Caco-2 (cell line): ENCODE measurements at places on chromosomes 5 and 9. TPM values are rescaled to one million over a fixed set of nuclear protein-coding genes. Genes with fewer than 3 reads are reported as not detected.

DNA sequence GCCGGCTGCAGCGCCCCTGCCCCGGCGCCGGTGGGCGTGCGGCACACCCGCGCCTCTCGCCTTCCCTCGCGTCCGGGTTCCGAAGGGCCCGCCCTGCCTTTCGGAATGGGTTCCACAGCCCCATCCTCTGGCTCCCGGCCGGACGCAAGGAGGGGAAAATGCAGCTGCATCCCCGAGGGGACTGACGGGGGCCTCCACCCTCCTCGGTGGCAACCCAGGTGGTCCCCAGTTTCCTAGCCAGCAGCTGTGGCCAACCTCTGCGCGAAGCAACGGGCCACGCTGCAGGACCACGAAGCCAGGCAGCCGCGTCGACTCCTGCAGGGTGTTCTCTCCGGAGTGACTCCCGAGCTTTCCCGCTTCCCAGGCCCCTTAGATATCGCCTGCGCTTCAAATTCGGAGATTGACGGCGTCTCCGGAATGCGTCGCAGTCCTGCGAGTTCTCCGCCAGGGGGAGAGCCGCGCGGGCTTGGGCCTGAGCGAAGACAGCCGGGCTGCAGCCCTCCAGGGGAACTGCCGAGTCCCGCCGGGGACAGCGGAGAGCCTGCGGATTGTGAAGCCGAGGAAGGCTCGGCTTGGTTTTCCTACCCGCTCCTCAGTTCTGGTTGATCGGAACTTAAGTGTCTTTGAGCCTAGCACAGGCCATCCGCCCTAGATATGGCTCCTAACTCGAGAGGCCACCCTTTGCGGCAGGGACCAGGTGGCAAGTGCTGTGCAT, 582 bp upstream of the APBA1 start:
- peak; percentile 60 for DNase-seq
- no peaks in the 10 kb centered on the region for H3K27me3 ChIP-seq
- no peaks in the 10 kb centered on the region for H3K4me1 ChIP-seq
- H3K36me3 ChIP-seq: no peaks in the 10 kb centered on the region

DNA sequence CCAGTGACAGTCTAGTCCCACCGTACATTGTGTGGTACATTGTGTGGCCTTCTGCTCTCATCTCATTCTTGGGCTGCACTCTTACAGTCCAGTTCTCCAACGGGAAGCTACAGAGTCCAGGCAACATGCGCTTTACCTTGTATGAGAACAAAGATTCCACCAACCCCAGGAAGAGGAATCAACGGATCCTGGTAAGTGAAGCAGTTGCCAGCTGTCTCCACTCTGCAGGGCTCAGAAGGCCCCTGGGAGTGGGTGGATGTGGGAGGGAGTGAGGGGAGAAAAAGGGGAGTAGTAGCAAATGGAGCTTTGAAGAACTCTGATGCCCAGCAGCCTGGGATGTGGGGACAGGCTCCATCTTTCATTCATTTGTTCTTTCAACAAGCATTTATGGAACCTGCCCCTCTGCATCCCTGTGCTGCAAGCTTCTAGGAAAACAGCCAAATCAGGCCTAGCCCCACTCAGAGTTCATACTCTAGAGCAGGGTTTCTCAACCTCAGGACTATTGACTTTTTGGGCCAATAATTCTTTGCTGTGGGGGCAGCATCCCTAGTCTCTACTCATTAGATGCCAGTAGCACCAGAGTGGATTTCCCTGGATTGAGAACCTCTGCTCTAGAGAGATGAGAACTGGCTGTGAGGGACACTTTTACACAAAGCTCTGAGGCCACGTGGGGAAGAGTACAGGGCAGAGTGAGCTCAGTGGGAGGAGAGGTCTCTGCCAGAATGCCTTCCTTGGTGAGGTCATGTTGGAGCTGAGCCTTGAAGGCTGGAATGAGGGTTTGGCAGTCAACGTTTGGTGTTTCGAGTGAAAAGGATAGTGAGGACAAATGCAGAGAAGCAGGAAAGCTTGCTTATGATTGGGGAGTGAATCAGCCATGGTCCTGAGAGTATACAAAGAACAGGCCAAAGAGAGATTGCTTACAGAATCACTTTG, 1.1 kb downstream of the POLR1E start:
- 0 out of 2 replicates have a peak, but pooled peaks cover 1% of the 10 kb centered on the region for H3K36me3 ChIP-seq
- peak overlapping the region; percentile 96 for H3K4me3 ChIP-seq
- no peak for DNase-seq
- H3K27ac ChIP-seq: peak overlapping the region; percentile 89
- no peaks in the 10 kb centered on the region for H3K27me3 ChIP-seq

GRCh38 chr5:39466846-39467245, 42.1 kb upstream of the DAB2 start:
- H3K27me3 ChIP-seq: no peaks in the 10 kb centered on the region
- no peak for DNase-seq
- H3K27ac ChIP-seq: no peak overlapping the region
- no peak overlapping the region for H3K4me3 ChIP-seq

- H3K27ac ChIP-seq: no peak overlapping the region
- no peaks in the 10 kb centered on the region for H3K36me3 ChIP-seq
- DNase-seq: no peak
- H3K27me3 ChIP-seq: no peaks in the 10 kb centered on the region
These were observed 31.5 kb downstream of the VAV2 start for GRCh38 chr9:133960568-133961129.

GRCh38 chr5:55903121-55903701, 52.1 kb downstream of the IL31RA start:
- no peaks in the 10 kb centered on the region; the same call in 1 of the 2 replicates for H3K36me3 ChIP-seq
- no peaks in the 10 kb centered on the region for H3K27me3 ChIP-seq
- no peak overlapping the region for H3K4me3 ChIP-seq
- no peak for DNase-seq
- H3K4me1 ChIP-seq: peaks cover 11% of the 10 kb centered on the region
- no peak overlapping the region for H3K27ac ChIP-seq

- no peaks in the 10 kb centered on the region for H3K36me3 ChIP-seq
- H3K4me1 ChIP-seq: peaks cover 56% of the 10 kb centered on the region
- no peak for DNase-seq
- H3K27me3 ChIP-seq: no peaks in the 10 kb centered on the region
- H3K27ac ChIP-seq: peak overlapping the region; percentile 67
These were observed 84.6 kb upstream of the LIFR start for GRCh38 chr5:38641003-38641402.

- H3K27ac ChIP-seq: peak overlapping the region; percentile 78
- H3K36me3 ChIP-seq: no peaks in the 10 kb centered on the region; the same call in 1 of the 2 replicates
- no peaks in the 10 kb centered on the region for H3K27me3 ChIP-seq
- peaks cover 19% of the 10 kb centered on the region for H3K4me1 ChIP-seq
- DNase-seq: peak; percentile 41
These were observed 513 bp downstream of the FAM193B start for GRCh38 chr5:177553671-177554429.

DNA sequence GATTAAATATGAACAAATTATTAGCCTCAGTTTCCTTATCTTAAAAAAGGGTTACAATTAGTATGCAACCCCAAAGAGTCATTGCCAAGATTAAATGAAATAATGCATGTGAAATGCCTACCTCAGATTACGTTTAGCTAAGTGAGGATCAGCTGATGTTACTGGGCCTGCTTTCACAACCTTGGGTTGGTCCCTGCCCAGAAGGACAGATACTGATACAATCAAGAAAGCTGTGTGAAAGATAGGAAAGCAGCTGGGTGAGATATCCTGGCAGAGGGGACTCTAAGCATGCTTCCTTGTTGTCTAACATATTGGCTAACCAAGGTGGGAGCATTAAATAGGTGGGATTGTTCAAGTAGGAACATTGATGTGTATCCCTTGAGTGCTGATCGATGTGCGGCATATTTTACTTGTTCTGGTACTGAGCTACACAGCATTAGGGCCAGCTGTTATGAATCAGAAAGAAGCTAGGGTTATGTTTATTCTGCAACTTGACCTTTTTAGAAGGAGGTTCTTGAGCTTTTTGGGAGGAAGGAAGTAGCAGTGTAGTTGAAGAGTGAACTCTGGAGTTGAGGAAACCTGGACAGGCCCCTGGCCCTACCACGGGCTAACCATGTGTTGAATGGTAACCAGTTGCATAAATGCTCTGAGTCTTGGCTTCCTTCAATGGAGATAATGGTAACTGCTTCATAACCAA, 28.9 kb downstream of the SNX24 start:
- H3K27ac ChIP-seq: no peak overlapping the region
- no peak overlapping the region for H3K4me3 ChIP-seq
- DNase-seq: no peak
- H3K36me3 ChIP-seq: no peaks in the 10 kb centered on the region
- no peaks in the 10 kb centered on the region for H3K27me3 ChIP-seq

GRCh38 chr5:136769900-136770684, 404.7 kb upstream of the TRPC7 start:
- peaks cover 7% of the 10 kb centered on the region; the same call in 1 of the 2 replicates for H3K4me1 ChIP-seq
- H3K36me3 ChIP-seq: no peaks in the 10 kb centered on the region
- no peak overlapping the region for H3K27ac ChIP-seq
- DNase-seq: peak; percentile 78

DNA sequence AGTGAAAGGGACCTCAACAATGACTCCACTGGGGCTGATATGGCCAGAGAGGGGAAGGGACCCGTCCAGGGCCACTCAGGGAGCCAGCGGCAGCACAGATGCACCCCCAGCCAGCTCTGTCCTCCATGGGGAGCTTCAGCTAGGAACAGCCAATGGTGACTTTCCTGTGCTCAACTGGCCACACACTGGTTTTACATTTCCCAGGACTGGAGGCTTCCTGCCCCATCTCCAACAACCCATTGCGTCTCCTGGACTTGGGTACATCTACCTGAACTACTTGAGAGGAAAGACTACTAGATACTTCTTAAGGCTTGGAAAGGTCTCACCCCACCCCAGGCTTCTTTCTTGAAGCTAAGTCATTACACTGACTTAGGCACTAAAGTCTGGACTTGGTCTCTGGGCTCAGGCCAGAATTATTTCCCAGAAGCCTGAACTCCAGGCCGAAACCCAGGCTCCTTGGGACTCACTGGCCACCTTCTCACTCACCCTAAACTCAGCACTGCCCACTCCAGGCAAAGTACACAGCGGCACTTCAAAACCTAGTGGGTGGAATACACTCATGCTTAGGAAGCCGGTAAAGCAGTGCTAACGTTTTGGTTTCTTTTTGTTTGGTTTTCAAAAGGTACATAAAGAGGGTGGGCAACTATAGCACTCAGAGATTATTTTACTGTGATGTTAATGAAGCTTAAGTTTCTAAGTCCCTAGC, 1.5 kb downstream of the IGFBPL1 start:
- no peaks in the 10 kb centered on the region for H3K4me1 ChIP-seq
- no peaks in the 10 kb centered on the region for H3K27me3 ChIP-seq
- no peak overlapping the region for H3K4me3 ChIP-seq
- no peak for DNase-seq
- H3K36me3 ChIP-seq: no peaks in the 10 kb centered on the region

- no peak overlapping the region for H3K27ac ChIP-seq
- no peaks in the 10 kb centered on the region for H3K36me3 ChIP-seq
- no peak overlapping the region for H3K4me3 ChIP-seq
- no peaks in the 10 kb centered on the region for H3K4me1 ChIP-seq
- no peak for DNase-seq
- no peaks in the 10 kb centered on the region for H3K27me3 ChIP-seq
These were observed 54.3 kb downstream of the TENT4A start for GRCh38 chr5:6767481-6768063.

DNA sequence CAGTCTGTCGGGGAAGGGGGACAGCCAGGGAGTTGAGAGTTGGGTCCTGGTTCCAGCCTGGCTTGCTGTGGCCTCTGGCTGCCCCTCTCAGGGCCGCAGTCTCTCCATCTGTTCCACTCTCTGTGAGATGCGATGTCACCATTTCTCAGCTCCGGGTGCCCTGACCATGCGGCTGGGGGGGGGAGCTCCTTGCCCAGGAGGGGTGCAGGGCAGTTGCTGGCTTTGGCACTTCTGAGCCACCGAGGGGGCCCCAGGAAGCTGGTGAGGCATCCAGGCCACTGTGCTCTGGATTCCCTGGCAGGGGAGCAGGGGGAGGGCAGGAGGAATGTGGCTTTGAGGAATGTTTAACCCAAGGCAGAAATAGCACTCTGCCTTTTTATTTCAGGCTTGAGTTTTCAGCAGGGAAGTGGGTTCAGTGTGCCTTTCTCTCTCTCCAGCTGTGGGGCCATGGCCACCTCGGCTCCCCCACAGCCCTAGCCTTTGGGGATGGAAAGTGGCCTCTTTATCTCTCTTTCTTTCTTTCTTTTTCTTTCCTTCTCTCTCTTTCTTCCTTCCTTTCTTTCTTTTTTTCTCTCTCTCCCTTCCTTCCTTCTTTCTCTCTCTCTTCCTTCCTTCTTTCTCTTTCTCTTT, 11.0 kb downstream of the NCS1 start:
- H3K27me3 ChIP-seq: no peaks in the 10 kb centered on the region
- DNase-seq: peak; percentile 70
- H3K4me1 ChIP-seq: peaks cover 23% of the 10 kb centered on the region
- H3K36me3 ChIP-seq: no peaks in the 10 kb centered on the region; the same call in 1 of the 2 replicates
- peak overlapping the region; percentile 36 for H3K27ac ChIP-seq
- no peak overlapping the region for H3K4me3 ChIP-seq

- no peaks in the 10 kb centered on the region for H3K27me3 ChIP-seq
- no peaks in the 10 kb centered on the region for H3K4me1 ChIP-seq
- no peak overlapping the region for H3K27ac ChIP-seq
- no peak for DNase-seq
These were observed 71.6 kb upstream of the PCA3 start for GRCh38 chr9:76692458-76693129.

DNA sequence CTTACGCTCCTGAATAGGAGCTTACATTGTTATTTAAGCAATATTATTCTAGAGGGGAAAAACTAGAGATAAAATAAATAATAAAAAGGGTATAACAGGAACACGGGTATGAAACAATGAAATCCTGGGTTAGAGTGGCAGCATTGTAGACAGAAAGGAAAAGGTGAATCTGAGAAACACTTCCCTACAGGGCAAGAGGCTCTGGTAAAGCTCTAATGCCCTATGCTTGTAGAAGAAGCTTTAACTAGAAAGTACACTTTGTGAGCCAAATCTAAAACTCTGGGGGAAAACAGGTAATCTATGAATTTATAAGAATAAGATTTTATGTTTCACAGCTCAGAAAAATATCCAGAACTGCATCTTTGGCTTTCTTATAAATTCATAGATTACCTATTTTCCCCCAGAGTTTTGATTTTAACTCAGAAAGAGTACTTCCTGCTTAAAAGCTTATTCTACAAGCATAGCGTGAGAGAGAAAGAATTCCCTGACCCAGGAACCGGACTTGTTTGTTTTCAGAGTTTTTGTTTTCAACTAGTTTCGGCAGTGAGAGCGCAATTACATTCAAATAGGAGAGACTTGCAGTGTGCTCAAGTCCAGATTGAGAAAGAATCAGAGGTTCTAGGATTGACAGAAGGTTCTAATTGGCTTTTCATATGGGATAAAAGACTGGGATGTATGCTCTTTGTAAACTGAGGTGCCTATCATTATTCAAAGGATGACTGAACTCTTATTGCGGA, 651.0 kb upstream of the RORB start:
- H3K4me3 ChIP-seq: no peak overlapping the region
- no peaks in the 10 kb centered on the region for H3K36me3 ChIP-seq
- H3K27ac ChIP-seq: no peak overlapping the region
- H3K4me1 ChIP-seq: no peaks in the 10 kb centered on the region
- no peaks in the 10 kb centered on the region for H3K27me3 ChIP-seq

LRRC19 gene
- not detected in 2 replicates for total RNA-seq

WDR31 gene
- 1.9 and 2.3 TPM in 2 replicates for total RNA-seq

SPAG8 gene
- total RNA-seq: 0.19 and 0.29 TPM in 2 replicates

RMND5B gene
- total RNA-seq: 45.6 and 48.4 TPM in 2 replicates

OTULINL gene
- 16.3 and 18.3 TPM in 2 replicates for total RNA-seq

MAMDC2 gene
- not detected in 2 replicates for total RNA-seq

GABRG2 gene
- 0.86 and 1.9 TPM in 2 replicates for total RNA-seq

IL3 gene
- total RNA-seq: not detected in 2 replicates

TSC1 gene
- 52.8 and 53.5 TPM in 2 replicates for total RNA-seq
